ENCODE measurements at places on chromosomes 16 and 17.

GRCh38 chr17:49521088-49521450, 26.0 kb downstream of the NGFR start:
- no peak for DNase-seq

- no peak for DNase-seq
Measured at GRCh38 chr16:51755577-51756355, 604.7 kb upstream of the SALL1 start.

- no peak for DNase-seq
Measured at GRCh38 chr17:8865811-8866210, 1.7 kb downstream of the PIK3R6 start.

DNA sequence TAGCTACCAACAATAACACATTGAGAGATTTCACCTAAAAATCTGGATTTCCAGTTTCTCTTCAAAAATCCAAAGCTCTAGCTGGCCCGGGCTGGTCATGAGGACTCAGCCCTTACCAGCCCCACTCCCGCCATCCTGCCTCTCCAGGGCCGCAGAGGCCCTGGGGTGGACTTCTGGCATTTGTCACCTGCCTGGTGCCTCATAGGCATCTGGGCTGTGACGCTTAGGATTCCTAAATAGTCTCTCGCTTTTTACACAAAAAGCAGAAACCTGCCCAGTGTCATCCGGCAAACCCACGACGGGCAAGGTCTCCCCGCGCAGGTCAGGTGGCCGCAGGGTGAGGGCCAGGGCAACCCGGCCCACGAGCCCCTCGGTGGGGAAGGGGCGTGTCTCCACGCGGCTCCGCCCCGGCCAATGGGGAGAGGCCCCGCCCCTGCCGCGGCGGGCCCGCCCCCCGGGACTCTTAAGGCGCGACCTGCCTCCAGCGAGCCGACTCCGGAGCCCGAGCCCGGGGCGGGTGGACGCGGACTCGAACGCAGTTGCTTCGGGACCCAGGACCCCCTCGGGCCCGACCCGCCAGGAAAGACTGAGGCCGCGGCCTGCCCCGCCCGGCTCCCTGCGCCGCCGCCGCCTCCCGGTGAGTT, at the start of gene VASN:
VASN (plus strand) TSS at position 492 of the 644 bp plus-strand sequence. CDS start 9,030 bp downstream, outside the sequence.
- DNase-seq = peak; percentile 32

DNA sequence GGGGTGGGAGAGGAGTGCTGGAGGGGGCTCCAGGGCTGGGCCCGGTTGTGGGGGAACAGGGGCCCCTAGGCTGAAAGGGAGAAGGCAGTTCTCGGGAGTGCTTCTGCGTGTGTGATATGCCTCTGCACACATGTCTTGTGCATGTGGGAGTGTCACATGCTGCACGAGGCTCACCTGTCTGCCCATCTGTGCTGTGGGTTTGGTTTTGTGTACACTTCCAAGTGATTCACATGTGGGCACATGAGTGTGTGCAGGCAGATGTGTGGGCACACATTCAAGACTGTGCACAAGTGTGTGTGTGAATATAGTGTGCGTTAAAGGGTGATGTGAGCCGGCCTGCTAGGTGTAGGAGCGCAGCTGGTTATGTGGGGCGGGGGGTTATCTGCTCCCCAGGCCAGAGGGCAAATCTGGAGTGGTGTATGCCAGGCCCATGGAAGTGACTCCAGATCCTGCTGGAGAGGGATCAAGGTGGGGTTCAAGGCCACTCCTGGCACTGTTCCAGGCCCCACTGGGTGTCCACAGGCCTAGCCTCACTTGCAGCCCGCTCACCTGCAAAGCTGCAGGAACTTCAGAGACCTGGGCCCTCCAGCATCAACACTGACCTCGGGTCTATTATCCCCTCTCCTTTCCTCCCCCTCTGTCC, 3.8 kb upstream of the BAHCC1 start:
- DNase-seq = no peak

DNA sequence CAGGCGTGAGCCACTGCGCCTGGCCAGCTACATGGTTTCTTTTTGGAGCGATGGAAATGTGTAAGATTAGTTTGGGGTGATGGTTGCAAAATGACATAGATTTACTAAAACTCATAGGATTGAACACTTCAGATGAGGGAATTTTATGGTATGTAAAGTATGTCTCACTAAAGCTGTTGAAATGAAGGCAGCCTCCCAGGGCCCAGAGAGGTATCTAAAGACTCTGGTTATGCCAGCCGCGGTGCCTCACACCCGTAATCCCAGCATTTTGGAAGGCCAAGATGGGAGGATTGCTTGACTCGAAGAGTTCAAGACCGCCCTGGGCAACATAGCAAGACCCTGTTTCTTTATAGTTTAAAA, 254.9 kb downstream of the PARN start:
- no peak for DNase-seq

DNA sequence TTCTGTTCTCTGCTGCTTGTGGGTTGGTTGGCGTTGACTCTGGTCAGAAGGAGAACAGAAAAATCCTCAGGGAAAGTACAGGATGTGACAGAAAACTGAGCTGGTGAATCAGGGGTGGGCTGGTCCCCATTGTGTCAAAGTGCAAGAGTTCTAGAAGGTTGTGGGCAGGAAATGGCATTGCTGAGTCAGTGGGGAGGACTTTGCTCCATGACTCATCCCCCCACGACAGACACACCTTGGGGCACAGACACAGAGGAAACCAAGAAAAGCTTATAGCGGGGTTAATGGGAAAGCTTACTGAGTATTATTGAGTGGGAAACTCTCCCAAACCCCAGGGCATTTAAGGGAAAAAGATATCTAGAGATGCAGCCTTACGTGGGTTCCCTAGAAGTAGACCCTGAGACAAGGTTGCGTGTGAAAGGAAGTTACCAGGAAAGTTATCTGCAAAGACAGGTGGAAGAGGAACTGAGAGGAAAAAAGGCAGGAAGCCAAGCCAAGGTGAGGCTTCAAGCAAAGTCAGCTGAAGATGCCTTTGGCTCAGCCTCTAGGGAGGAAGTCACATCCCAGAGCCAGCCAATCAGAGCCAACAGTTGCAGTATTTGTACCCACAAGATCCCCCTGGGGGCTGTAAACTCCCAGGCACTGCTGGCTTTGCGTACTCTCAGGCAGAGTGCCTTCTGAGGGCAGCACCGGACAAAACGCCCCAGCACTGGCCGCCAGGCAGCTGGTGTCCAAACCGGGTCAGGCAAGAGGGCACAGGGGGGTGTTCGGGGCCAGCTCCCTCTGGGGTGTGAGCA, 86.4 kb downstream of the FOXL1 start:
- DNase-seq = peak; percentile 44

DNA sequence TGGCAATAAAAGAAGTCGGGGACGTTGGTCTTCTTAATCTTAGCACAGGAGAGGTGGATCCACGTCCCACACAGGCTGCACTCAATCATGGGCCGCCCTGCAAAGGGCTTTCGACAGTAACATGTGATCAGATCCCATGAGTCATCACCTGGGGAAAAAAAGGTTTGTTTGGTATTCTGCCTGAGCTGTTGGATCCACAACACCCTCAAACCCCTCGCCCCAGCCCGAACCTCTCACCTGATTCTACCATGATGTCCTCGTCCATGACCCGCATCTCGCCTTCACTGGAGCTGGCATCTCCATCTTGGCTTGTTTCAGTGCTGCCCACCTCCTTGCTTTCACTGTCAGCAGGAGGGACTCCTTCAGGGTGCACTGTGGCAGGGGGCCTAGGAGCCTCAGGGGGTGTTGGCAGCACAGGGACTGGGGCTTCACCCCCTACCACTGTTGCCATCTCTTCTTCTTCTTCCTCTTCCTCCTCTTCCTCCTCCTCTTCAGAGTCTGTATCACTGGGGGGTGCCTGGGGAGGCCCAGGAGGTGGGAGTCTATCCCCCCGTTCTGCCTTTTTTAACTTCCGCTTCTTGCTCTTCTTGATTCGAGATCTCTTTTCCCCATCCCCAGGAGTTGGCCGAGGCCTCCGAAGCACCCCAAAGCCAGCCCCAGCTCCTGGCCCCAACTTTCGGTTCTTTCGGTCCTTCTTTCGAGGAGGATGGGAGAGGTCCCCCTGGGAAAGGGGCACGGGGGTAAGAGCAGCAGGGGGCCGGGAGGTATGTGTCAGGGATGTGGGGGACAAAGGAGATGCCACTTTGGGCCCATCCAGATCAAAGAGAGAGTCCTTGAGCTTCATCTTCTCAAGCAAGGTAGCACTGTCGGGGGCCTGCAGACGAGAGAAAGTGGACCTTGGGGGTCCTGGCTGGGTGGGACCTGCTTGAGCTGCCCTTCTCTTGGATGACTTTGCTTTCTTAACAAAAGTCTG, 1.7 kb upstream of the DVL2 start:
- no peak for DNase-seq

DNA sequence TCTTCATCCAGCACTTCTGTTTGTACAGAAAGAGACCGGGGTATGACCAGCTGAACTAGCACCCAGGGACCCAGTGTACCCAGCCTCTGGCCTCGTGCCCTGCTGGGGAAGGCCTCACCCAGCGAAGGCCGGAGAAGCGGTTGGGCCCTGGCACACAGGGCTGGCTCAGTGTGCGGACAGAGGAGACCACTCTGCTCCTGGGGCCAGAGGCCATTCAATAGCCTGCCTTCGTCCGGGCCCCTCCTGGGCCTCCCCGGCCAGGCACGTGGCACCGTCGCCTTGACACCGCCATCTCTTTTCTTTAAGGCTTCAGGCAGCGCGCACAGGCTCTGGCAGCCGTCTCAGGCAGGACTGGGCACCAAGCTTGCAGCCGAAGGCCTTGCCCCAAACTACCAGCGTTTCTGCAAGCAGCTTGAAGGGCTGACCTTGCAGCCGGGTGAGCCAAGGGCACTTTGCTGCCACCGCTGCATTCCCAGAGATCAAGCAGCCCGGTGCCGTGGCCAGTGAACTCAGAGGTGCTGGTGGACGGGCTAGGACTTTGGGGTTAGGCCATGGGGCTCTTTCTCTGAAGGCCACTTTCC, 8.0 kb downstream of the TAX1BP3 start:
- DNase-seq = no peak

DNA sequence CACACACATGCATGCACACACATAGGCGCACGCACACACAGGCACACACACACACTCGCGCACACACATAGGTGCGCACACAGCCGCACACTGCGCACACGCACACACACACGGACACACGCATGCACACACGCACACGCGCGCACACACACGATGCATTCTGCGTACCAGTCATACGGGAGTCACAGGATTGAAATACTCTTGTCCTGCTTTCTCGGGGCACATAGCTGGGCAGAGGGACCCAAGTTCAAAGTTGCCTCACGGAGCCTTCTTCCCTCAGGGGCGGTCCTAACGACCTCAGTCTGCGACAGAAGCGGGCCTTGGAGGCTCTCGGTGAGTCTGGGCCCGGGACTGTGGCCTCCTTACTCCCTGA, 56.0 kb downstream of the MRM1 start:
- DNase-seq = no peak

DNA sequence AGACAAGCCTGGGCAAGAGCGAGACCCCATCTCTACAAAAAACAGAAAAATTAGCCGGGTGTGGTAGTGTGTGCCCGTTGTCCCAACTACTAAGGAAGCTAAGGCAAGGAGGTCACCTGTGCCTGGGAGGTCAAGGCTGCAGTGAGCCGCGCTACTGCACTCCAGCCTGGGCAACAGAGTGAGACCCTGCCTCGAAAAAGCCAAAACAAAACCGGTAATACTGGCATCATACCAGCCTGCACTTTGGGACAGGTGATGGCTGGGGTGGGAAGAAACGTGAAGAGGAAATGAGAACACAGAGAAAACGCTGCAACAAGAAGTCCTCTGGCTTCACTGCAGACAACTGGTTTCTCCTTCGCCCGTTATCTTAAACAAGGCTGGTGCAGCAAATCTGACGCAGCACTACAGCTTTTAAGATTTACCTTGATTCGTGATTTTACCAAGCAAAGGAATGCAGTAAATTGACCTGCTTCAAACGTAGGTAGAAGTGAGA, 725 bp upstream of the CASC3 start:
- no peak for DNase-seq

GRCh38 chr16:74778646-74779045, 4.0 kb upstream of the FA2H start:
- no peak for DNase-seq

DNA sequence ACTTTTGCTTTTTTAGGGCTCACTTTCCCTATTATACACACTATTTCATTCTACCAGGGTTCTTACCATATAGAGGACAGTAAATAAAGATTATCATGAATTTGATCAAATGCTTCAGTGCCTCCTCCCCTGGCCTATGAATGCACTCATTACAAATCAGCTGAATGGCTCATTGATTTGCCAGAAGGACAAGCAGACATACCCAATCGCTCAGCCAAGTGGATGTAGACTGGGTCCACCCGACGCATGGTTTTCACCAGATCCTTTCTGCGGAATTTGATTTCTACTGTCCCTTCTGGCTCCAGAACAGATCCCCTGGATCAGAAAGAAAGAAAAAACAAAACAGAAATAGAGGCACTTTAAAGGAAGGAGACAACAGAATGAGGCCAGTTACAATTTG, 162.6 kb downstream of the AATF start:
- no peak for DNase-seq

DNA sequence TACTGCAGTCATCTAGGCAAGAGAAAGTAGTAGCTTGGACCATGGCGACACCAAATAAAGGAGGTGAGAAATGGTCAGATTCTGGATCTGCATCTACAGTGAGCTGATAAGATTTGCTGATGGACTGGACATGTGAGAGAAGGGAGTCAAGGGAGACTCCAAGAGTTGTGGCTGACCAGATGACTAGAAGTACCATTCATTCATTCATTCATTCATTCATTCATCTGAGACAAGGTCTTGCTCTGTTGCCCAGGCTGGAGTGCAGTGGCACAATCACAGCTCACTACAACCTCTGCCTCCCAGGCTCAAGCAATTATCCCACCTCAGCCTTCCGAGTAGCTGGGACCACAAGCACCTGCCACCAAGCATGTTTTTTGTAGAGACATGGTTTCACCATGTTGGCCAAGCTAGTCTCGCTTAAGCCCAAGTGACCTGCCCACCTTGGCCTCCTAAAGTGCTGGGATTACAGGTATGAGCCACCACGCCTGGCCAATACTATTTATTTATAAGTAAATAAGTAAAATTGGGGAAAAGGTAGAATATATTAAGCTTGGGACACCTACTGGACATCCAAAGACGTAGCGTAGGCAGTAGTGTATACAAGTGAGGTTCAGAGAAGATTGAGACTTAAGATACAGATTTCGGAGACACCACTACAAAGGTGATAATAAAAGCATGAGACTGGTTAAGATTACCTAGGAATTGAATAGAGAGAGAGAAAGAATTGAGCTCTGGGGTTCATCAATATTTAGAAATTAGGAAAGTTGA, 15.7 kb upstream of the RNF43 start:
- DNase-seq = no peak

DNA sequence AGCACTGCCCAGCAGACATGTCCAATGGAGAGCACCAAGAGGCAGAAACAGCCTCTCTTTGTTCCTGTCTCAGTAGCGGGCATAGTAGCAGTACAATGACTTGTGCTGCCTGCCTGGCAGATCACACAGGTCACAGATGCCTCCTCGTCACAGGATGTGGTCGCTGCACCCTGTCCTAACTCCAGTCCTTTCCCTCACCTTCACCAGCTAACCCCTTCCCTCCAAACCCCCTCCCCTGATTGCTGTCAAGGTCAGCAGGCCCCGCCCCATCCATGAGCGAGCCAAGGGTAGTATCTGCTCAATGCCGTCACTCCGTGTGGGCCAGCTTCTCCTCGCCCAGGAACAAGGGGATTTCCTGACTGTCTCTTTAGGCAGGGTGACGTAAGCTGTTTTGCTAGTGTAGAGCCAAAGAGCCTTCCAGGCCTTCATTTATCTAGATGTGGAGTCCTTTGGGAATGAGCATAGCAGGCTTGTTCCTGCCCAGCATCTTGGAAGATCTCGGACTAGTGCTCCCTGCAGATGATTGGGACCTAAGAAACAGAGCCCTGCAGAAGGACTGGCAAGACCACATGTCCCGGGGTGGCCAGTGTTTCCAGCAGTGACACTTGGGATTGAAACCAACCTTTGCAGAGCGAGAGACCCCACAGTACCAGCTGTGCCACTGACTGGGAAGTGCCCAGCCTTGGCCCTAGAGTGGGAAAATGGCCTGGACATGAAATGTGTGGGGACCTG, 75.9 kb upstream of the TNRC6C start:
- DNase-seq = peak; percentile 85
